ENCODE measurements at places on chromosomes 13 and 19.

- DNase-seq, result no peak
Measured at GRCh38 chr13:33543089-33543459, 257.5 kb upstream of the STARD13 start.

DNA sequence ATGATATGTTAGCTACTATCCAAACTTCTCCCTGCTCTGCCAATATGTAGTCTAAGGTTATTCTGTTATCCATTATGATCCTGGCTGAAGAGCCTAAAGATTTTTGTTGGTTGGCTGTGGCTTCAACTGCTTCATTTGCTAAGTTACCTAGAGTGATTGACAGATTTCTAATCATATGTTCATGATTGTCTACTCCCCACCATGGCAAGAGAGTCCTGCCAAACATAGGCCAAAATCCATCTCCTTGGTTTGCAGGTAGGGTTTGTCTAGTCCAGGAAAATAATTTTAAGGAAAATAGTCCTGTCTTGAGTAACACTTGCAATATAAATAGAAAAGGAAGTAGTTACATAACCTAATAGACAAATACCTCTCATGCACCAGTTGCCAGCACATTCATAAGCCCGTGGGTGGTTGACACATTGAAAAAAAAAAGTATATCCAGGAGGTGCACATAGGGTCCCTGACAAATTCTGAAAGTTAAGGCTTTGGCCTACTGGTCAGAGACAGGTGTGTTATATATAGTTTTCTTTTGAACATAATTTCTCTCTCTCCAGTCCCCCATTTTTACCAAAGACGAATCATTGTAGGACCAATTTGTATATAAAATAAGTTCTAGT, 5.4 kb upstream of the CBY2 start:
- DNase-seq, result no peak

DNA sequence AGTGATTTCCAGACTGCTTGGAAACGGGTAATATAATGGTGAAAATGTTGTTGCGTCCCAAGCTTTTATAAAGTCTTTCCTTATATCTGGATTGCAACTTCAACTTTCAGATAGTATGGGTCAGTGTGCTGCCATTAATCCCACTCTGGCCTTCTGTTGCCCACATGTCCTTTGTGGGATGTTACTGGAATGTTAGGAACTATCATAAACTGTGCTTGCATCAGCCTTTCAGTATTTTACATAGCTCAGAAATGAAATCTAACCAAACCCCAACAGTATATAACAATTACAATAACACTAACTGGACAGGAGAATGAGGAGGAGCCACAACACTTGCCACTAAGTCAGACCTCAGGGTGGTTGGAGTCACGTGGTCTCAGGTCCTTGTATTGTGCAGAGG, 78.9 kb downstream of the LNX2 start:
- DNase-seq, result no peak

DNA sequence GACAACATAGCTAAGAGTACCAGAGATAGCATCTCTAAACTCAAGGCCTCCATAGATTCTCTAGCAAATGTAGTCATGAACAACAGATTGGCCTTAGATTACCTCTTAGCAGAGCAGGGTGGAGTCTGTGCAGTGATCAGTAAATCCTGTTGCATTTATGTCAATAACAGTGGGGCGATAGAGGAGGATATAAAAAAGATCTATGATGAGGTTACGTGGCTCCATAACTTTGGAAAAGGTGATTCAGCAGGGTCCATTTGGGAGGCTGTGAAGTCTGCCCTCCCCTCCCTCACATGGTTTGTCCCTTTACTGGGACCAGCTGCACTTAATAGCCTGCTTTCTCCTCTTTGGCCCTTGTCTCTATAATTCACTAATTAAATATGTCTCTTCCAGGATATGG, 1.4 kb downstream of the ERVV-1 start:
- no peak for DNase-seq

DNA sequence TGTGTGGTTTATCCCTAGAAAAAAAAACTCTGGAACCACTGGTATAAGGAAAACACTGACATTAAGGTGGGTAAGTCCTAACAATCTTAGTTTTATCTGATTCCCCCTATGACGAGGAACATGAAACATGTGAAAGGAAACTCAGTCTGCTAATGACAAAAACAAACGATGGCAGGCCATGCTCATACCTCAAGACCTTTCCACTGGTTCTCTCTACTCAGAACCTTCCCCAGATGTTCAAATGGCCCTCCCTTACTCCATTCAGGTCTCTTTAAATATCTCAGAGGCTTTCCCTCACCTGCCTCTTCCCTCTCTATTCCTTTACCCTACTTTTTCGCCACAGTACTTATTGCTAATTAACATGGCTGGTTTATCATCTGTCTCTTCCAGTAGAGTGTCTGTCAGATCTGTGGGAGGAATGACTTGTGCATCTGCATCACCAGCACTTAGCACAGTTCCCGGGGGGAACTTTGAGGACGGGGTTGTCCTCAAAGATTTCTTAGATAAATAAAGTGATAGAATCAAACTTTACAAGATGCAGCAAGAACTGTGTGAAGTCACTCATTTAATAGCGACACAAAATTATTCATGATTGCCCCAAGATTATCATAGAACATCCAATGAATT, 1.5 kb downstream of the TUBGCP3 start:
- DNase-seq, result no peak

DNA sequence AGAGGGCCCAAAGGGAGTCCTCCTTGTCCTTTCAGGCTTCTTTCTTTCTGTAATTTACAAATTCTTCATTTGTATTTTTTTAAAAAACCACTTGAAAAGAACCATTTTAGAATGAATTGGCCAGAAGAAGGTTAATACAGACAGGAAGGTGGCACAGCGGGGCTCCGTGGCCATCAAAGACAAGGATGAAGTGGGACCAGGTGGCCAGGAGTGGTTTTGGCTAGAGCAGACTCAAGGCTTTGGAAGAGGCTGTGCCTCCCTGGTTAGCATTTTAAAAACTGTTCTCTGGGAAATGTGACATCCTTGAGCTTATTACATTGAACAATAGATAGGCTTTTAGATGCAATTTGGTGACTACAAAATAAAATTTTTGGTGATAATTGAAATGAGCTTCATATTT, 48.4 kb downstream of the ATP8A2 start:
- no peak for DNase-seq

- no peak for DNase-seq
Measured at GRCh38 chr19:50534478-50534877, 20.8 kb upstream of the ASPDH start.

- DNase-seq, result no peak
Measured at GRCh38 chr19:13894552-13894951, 11.4 kb downstream of the BRME1 start.

DNA sequence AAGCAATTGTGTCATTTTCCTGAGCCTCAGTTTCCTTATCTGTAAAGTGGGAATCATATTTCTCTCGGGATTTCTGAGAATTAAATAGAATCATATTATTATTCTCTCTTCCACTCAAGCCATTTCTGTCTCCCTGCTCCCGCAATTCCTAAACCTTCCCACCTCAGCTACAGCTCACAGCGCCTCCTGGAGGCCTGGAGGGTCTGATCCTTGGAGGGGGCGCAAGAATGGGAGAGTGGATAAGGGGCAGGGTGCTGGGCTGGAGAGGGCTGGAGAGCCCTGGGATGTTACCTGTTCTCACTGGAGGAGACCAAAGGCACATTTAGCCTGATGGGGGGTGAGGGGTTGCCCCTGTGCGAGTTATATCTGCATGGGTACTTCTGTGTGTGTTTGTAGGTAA, 31.1 kb upstream of the CYP2S1 start:
- DNase-seq, result no peak

DNA sequence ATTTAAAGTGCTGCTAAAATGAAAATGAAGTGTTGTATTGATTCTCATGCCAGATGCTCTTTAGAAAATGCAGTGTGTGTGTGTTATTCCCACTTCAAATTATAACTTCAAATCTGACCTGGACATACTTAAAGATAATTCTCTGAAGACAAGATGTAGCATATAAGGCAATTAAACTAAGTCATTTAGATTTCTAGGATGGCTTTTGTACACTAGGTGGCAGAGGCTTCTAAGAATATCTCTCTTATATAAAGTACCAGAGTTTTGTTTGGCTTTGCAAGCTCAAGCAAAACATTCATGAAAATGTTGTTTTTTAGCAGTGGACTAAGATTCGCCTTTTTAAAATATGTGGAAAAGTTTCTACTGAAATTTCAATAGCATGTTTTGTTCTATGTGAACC, 407.2 kb downstream of the GPC5 start:
- DNase-seq, result no peak

- no peak for DNase-seq
Measured at GRCh38 chr13:110539894-110540293, 21.6 kb downstream of the RAB20 start.

- DNase-seq, result no peak
Measured at GRCh38 chr13:32254416-32254815, 60.7 kb downstream of the ZAR1L start.

- no peak for DNase-seq
Measured at GRCh38 chr13:102645701-102646100, 48.9 kb downstream of the TPP2 start.

DNA sequence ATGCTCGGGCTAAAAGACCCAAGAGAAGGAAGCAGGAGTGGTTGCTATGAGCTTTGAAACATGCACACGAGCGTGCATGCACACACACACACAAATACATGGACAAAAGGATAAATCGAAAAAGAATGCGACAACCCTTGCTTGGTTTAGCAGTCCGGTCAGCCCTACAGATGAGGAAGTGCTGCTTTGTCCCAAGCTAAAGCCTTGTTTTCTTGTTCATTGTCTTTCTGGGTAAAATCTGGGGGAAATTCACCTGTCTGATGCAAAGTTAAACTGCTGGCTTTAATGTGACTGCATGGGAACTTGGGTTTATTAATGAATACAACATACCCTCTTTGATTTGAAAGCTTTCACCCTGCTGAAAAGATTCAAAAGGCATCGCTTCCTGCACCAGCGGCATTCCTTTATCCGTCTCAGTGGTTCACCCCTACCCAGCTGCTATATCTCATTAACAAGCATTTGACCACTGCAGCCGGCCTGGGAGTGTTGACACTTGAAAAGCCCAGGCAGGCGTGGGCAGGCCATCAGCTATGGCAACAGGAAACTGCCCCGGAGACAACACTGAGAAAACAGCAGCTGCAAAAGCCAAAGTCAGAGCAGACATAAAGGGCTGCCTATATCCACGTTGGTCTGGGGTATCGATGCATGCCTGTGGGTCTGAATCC, 301.7 kb downstream of the NDFIP2 start:
- no peak for DNase-seq

GRCh38 chr19:39736088-39736487, 1.7 kb downstream of the CLC start:
- DNase-seq, result no peak

- DNase-seq, result no peak
Measured at GRCh38 chr13:47170971-47171370, 274.1 kb upstream of the HTR2A start.

DNA sequence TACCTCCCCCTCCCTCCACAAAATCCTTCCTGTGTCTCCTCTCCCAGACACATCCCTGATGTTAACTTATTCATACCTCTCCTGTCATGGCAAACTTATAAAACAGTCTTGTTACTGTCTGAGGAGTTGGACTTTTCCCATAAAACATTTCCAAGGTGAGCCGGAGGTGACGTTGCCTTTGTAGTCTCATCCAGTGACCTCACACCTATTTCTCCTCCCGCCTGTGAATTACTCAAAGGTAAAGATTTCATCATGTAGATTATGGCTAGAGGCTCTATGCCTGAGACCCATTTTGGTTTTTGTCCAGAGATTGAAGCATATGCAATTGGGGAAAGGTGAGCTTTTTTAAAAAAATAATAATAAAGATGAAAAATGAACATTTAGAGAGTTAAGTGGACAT, 529.0 kb downstream of the MYO16 start:
- DNase-seq, result no peak

DNA sequence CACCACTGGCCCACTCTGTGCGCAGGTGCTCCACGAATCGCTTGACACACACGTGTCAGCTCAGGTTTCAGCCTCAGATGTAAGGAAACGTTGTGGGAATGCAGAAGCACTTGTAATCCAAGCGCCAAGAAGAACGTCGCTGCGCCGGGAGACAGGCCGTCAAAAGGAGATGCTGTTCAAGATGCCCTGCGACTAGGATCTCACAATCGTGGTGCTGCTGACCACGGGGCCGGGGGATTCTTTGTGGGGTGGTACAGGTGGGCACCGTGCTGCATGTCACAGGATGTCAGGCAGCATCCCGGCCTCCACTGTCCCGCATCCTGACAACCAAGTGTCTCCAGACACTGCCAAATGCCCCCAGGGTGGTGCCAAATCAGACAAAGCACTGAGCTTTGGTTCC, 16.9 kb upstream of the SIGLEC11 start:
- DNase-seq, result no peak

DNA sequence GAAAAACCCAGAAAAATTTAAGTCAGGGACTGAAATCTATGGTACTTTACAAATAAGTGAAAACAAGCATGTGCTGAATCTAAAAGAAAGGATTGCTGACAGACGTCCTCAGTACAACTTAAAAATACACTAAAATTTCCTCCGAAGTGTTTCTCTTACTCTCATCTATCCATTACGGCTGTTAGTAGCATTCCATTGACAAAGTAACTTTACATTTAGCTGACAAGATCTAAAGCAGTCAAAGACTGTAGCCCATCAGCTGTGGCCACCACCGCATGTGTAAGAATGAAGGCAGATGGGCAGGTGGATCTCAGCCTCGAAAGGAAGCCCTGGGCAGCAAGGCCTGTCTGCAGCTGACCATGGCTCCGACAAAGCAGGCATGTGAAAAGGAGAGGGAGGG, 59.0 kb downstream of the FLT1 start:
- no peak for DNase-seq

DNA sequence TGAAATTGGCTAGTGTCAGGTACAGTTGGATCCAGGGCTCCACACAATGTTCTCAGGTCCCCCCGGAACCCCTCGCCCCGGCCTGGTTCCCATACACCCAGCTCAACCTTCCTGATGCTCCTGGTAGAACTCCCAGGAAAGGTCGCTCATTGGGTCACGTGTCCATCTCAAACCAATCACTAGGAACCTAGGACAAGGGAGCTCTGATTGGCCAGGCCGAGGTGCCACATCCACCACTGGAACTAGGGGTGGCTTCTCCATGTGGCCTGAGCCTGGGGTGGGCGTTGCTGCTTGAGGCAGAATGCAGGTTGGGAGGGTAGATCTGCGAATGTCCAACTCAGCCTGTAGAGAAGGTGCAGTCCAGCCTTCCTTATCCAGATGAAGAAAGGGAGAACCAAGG, 6.9 kb upstream of the MEF2B start:
- DNase-seq, result no peak

GRCh38 chr13:99909836-99910619, 61.5 kb downstream of the ZIC5 start:
- no peak for DNase-seq

GRCh38 chr13:63351081-63351480, 1935.4 kb upstream of the PCDH20 start:
- no peak for DNase-seq

All from cortex of kidney (tissue), 1 donor.